ENCODE measurements at places on chromosomes 1 and 21.

GRCh38 chr1:86741947-86742572, 37.7 kb downstream of the SH3GLB1 start:
- DNase-seq: no peak

DNA sequence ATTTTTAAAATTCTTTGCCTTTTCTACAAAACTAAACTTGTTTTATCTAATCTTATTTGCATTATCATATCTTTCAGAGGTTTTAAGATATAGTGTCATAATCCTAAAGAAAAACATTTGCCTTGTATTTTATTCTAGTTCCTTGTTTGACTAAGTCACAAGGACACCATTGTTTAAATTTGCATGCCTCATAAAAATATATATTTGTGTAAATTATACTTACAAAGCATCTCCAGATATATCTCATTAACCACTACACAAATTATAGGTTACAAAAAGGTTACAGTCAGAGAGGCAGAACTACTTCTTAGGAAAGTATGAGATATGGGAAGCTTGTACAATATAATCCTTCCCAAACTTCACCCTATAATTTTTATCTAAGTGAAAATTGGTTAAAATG, 4.2 kb upstream of the RGS13 start:
- DNase-seq: no peak

- no peak for DNase-seq
These were observed 34.8 kb upstream of the CACYBP start for GRCh38 chr1:174964972-174965361.

DNA sequence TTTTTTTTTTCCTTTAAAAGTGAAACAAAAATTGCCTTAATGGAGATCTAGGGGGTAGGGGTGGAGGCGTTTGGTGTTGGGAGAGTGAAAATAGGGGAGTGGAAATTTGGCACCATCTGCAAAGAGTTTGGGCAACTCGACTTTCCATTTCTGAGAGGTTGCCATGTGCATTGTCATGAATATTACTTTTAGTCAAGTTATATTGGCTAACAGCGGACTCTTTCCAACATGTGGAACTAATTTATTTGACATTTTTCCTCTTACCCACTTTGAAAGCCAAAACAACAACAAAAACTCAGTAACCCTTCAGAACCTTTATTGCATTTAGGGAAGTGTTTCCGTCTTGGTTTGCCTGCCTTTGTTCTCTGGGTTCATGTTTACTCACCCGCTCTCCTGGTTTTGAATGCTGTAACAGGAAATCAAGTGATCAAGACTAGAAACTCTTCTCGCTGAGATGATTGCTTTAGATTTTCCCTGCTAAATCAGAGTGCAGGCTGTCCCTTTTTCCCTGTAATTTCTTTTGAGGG, 70.4 kb downstream of the CACHD1 start:
- DNase-seq: no peak

DNA sequence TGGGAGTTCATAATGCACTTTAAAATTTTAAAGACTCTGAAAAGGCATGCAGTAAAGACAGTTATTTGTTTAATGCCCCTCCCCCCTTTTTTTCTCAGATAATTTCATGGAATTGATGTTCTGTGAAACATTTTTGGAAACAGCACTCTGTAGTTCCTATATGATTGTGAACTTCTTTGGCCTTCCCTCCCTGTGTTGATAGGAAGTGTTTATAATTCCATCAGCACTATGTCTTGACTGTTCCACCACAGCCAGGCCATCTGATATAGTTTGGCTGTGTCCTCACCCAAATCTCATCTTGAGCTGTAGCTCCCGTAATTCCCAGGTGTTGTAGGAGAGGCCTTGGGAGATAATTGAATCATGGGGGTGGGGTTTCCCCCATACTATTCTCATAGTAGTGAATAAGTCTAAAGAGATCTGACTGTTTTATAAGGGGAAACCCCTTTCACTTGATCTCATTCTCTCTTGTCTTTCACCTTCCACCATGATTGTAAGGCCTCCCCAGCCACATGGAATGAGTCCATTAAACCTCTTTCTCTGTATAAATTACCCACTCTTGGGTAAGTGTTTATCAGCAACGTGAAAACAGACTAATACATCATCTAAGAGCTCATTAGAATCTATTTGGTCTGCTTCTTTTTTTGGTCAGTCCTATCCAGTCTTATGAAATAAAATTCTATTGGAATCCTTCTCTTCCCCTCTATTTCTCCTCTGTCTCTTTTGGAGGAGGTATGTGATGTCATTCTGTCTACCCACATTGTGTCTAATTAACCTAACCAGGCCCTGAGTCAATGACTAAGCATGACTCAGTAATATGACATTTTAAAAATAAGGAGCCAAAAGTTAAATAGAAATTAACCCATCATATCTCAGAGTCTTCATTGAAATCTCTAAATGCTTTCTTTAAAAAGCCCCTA, 8.9 kb downstream of the CCDC185 start:
- DNase-seq: no peak

- DNase-seq: no peak
These were observed 1.4 kb downstream of the SPTA1 start for GRCh38 chr1:158685085-158685484.

GRCh38 chr1:5660141-5660935, 331.9 kb downstream of the NPHP4 start:
- DNase-seq: no peak

DNA sequence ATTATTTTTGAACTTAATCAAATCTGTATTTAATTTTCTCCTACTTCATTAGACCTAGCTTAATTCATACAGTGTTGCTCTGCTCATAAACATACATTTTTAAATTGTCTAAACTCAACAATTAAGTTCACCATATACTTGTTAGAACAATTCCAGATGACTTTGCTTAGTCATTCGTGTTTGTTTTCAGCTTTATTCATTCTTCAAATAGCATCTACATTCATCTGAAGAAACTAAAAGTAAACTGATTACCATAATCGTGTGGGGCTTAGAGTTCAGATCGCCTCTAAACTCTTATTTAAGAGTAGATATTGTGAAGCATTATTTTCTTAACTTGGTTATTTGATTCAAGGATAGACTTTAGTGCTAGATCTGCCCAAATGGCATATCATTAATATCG, 34.4 kb downstream of the KLHL20 start:
- no peak for DNase-seq

- no peak for DNase-seq
These were observed 9.0 kb downstream of the CREG1 start for GRCh38 chr1:167544447-167545093.

- DNase-seq: no peak
These were observed 168.4 kb upstream of the C21orf91 start for GRCh38 chr21:17987382-17988101.

DNA sequence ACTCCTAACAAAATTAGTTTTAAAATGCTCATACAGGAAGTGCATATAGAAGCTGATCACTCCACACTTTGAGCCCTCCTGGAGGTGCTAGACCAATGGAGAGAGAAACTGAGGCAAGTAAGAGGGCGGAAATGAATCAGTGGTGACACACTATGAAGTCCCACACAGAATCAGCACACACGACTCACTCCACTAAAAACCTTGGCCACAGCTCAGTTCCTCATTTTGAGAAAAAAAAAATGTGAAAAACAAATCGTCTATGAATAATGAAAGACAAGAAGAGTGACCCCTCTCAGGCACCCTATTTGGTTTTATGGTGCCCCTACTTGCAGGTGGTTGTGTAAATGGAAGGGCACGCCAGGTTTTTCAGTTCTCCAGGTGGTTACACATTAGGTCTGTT, 675.1 kb upstream of the BRINP3 start:
- no peak for DNase-seq

- peak; percentile 16 for DNase-seq
These were observed 607 bp downstream of the BTG3 start for GRCh38 chr21:17612023-17612564.

- no peak for DNase-seq
These were observed 33.1 kb downstream of the GABPA start for GRCh38 chr21:25767921-25768320.

DNA sequence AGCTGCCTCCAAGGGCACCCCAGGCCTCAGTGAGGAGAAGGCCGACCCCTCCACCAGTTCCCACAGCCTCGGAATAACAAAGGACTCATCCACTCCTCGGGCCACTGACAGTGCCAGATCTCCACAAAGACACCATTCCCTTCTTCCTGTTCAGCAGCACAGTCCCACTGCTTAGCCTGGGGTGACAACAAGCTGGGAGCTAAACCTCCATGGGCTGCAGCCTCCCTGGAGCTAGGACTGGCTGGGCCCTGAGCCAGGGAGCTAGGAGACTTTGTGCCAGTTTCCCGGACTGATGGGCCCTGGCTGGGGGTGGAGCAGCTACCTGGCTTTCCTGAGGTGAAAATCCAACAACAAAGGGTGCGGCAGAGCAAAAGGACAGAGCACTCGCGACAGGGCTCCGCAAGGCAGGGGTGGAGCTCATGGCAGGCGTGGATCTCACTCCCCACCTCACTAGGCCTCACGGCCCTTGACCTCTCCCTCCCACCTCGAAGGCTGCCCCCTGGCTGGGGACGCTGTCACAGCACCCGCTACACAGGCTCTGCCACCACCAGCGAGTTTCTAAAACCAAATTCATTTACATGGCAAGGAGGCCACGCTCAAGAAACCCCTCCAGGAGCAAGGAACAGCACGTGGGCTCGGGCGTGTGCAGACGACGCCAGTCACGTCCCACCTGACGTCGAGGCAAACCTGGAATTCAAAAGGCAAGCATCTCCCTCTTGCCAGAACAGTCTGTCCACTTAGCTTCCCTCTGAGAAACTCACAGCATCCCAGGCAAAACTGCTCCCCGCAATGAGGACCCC, 13.8 kb downstream of the SLC35E2B start:
- DNase-seq: peak; percentile 70

DNA sequence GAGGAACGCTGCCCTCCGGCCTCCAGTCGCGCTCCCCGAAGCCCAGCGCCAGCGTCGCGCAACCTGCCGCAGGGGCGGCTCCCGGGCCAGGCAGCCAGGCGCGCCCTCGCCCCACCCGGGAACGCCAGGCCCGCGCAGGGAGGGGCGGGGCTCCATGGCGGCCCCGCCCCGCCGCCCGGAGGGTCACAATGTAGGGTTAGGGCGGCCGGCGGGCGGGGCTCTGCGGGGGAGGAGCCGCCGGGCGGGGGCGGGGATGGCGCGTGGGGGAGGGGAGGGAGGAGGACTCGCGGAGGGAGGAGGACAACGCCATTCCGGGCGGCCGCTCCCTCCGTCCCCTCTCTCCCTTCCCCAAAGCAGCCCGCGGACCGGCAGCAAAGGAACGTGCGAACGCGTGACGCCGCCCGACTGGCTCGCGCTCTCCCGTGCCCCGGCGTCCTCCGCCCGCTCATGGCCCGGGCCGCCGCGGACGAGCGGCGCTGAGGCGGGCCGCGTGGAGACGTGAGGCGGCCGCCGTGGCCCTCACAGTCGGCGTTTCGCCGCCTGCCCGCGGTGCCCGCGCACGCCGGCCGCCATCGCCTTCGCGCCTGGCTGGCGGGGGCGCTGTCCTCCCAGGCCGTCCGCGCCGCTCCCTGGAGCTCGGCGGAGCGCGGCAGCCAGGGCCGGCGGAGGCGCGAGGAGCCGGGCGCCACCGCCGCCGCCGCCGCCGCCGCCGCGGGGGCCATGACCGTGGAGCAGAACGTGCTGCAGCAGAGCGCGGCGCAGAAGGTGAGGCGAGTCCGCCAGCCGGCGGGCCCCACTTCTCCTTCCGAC, at the start of gene USP25:
TSS of gene USP25 (plus strand) at position 309 of the 810 bp plus-strand sequence. CDS start at position 721, 412 bp downstream.
- peak; percentile 84 for DNase-seq

DNA sequence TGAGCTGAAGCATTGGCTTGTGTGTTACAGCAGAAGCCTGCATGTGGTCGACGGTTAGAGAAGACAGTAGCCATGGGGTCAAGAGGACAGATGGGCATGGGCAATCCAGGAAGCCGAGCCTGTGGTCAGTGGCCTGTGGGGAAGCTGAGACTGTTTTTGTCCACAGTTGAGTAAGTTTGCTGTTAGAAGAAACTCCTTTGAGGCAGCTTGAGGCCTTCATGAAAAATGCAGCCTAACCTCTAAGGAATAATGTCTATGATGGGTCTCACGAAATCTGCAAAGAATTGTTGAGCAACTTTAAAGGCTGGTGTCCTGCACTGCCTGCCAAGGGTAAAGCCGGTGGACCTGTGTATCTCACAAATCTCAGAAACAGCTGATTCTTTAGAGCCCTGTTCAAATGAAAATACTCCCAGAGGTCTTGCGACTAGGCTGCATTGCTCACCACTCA, 322.4 kb downstream of the SETD4 start:
- no peak for DNase-seq

- DNase-seq: no peak
These were observed 324.6 kb downstream of the CAMTA1 start for GRCh38 chr1:7109901-7110300.

DNA sequence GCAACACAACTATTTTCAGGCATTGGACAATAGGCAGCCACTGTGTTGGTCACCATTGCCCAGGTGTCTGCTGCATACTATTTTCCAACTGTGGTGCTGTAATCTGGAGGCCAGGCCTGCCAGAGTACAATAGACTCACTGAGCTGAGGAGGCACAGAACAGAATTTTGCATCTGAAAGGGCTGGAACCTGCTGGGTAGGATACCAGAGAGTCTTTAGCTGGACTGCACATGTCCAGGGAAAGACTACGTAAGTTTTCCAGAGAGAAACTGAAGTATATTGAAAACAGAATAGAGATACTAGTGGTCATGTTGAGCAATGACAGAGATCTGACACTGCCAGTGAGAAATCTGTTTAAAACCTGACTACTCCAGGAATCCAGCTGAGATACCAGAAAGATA, 200.8 kb downstream of the RASAL2 start:
- DNase-seq: no peak

DNA sequence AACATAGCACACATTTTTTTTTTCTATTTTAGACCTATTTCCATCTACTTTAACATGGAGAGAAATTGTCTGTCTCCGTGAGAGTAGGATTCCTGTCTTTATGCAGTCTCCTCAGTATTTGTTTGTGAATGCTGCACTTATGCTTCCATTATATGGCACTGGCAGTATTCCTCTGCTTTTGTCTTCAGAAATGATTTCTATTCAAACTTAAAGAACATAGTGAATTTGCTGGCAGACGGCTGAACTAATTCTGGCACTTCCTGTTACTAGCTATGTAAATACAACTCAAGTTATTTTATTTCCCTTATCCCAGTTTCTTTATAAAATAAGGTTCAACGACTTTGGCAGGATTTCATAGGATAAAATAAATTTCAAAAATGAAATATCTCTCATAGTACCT, 45.3 kb downstream of the KCTD3 start:
- DNase-seq: no peak
